ENCODE measurements at places on chromosomes 5 and 9. TPM values are rescaled to one million over a fixed set of nuclear protein-coding genes. Genes with fewer than 3 reads are reported as not detected.
A peak's percentile ranks its signal among the peaks of the same experiment; 100 is the strongest.

GRCh38 chr5:181163487-181164075, 16.2 kb downstream of the OR2V2 start:
- H3K4me1 ChIP-seq, result peaks cover 11% of the 10 kb centered on the region
- H3K4me3 ChIP-seq, result peak overlapping the region; percentile 60
- no peak overlapping the region for H3K27ac ChIP-seq
- no peaks in the 10 kb centered on the region for H3K36me3 ChIP-seq

GRCh38 chr5:139341187-139341688, 416 bp upstream of the PAIP2 start:
- peak overlapping the region; percentile 96 for H3K27ac ChIP-seq
- no peaks in the 10 kb centered on the region for H3K36me3 ChIP-seq
- no peak for DNase-seq
- no peaks in the 10 kb centered on the region for H3K27me3 ChIP-seq
- H3K4me3 ChIP-seq, result peak overlapping the region; percentile 74

DNA sequence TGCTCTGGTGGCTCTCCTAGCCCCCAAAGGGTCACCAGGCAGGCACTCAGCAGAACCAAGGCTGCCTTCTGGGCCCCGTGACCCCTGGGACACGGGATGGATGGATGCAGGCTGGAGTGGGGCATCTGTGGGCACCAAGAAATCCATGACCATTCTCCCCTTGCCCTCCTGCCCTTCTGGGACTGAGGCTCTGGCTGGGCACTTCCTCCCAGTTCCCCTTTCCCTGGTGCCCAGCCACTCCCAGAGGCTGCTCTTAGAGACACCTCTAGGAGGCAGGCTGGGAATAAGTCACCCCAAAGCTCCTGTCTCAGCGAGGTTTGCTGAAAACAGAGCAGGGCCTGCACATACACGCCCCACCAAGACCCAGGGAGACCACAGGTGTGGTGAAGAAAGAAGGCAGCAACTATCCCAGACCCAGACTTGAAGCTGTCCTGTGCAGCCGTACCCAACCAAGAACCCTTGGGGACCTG, 943 bp downstream of the STING1 start:
- H3K27me3 ChIP-seq, result no peaks in the 10 kb centered on the region
- peaks cover 27% of the 10 kb centered on the region for H3K36me3 ChIP-seq
- no peak for DNase-seq
- H3K27ac ChIP-seq, result peak overlapping the region; percentile 91
- H3K4me1 ChIP-seq, result peaks cover 67% of the 10 kb centered on the region

GRCh38 chr9:108545436-108545835, 310.4 kb downstream of the ACTL7B start:
- DNase-seq, result no peak
- H3K27ac ChIP-seq, result no peak overlapping the region
- no peaks in the 10 kb centered on the region for H3K27me3 ChIP-seq
- H3K4me3 ChIP-seq, result no peak overlapping the region
- H3K4me1 ChIP-seq, result no peaks in the 10 kb centered on the region
- H3K36me3 ChIP-seq, result no peaks in the 10 kb centered on the region

DNA sequence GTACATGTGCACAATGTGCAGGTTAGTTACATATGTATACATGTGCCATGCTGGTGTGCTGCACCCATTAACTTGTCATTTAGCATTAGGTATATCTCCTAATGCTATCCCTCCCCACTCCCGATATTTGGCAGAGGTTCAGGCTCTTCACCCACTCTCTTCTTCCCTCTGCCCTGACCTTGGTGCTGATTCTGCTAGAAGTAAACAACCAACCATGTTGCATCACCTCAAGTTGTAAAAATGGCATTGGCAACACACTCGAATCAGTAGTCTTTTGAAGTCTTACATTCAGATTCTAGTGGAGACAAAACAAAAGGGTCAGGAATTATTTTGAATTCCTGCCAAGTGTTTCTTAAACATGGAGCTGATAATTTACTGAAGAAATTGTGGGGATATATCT, 40.0 kb downstream of the PRR16 start:
- no peak for DNase-seq
- H3K4me1 ChIP-seq, result no peaks in the 10 kb centered on the region
- no peaks in the 10 kb centered on the region for H3K27me3 ChIP-seq
- H3K36me3 ChIP-seq, result no peaks in the 10 kb centered on the region

- no peak for DNase-seq
Measured at GRCh38 chr9:85940275-85940831, 593 bp upstream of the NAA35 start.

GRCh38 chr5:110288766-110289511, 437.5 kb downstream of the TMEM232 start:
- no peaks in the 10 kb centered on the region for H3K4me1 ChIP-seq
- H3K27me3 ChIP-seq, result no peaks in the 10 kb centered on the region
- H3K36me3 ChIP-seq, result no peaks in the 10 kb centered on the region
- no peak overlapping the region for H3K4me3 ChIP-seq
- no peak for DNase-seq

DNA sequence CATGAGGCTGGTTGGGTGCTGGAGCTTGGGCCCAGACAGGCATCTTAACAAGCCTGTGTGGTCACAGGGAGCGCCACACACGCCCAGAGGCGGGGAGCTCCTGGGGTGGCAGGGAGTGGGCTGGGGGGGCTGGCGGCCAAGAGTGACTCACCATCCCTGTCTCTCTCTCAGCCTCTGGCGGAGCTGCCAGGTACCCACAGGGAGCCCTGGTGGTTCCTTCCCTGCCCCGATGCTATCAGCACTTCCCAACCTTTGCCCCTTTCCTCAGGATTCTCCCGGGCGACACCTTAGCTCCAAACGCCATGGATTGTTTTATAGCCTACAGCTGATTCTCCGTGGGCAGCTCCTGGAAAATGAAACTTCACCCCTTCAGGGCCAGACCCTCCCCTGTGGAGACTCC, 5.5 kb downstream of the SLC9A3 start:
- no peak for DNase-seq
- no peaks in the 10 kb centered on the region for H3K4me1 ChIP-seq
- H3K36me3 ChIP-seq, result no peaks in the 10 kb centered on the region
- peaks cover 77% of the 10 kb centered on the region for H3K27me3 ChIP-seq
- no peak overlapping the region for H3K4me3 ChIP-seq
- H3K27ac ChIP-seq, result no peak overlapping the region

DNA sequence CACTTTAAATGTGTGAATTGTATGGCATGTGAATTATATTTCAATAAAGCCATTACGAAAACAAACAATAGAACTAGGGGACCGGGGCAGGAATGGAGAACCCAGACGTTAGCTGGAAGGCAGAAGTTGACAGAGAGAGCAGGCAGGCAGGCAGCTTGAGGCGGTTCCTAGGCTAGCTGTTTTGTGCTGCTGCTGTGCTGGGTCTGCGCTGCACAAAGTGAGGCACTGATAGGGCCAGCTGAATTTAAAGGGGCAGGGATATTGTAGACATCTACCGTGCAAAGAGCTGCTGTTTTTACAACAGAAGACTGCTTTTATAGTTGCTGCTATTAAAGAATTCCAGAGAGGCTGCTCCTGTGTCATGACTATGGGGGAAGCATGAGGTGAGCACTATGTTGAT, 21.6 kb upstream of the MIER3 start:
- H3K27me3 ChIP-seq, result no peaks in the 10 kb centered on the region
- no peak overlapping the region for H3K27ac ChIP-seq
- no peaks in the 10 kb centered on the region for H3K36me3 ChIP-seq
- H3K4me1 ChIP-seq, result no peaks in the 10 kb centered on the region
- no peak overlapping the region for H3K4me3 ChIP-seq

GRCh38 chr9:83656032-83656680, 33.2 kb downstream of the IDNK start:
- no peaks in the 10 kb centered on the region for H3K27me3 ChIP-seq
- no peaks in the 10 kb centered on the region for H3K4me1 ChIP-seq
- DNase-seq, result no peak
- no peak overlapping the region for H3K4me3 ChIP-seq
- H3K27ac ChIP-seq, result no peak overlapping the region

DNA sequence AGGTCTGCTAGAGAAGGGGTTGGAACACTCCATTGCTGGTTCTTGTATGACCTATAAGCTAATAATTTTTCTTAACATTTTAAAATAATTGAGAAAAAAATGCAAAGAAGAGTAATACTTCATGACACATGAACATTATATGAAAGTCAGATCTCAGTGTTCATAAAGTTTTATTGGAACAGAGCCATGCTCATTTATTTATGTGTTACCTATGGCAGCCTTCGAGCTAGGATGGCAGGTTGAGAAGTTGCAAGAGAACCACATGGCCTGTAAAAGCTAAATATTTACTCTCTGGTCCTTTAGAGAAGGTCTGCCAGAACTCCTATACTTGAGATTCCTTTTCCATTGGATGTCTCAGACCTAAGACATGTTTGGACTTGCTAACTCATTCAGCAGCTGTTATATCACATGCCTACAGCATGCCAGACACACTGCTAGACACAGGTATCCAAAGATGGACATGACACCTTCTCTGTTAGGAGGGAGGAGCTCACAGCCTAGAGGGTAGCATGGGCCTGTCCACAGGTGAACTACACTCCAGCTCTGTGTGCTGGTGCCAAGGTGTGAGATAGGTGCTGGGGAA, 304.3 kb downstream of the ARHGAP26 start:
- H3K36me3 ChIP-seq, result peaks cover 23% of the 10 kb centered on the region
- H3K4me1 ChIP-seq, result no peaks in the 10 kb centered on the region
- H3K27me3 ChIP-seq, result no peaks in the 10 kb centered on the region
- no peak for DNase-seq
- H3K27ac ChIP-seq, result no peak overlapping the region
- H3K4me3 ChIP-seq, result no peak overlapping the region

DNA sequence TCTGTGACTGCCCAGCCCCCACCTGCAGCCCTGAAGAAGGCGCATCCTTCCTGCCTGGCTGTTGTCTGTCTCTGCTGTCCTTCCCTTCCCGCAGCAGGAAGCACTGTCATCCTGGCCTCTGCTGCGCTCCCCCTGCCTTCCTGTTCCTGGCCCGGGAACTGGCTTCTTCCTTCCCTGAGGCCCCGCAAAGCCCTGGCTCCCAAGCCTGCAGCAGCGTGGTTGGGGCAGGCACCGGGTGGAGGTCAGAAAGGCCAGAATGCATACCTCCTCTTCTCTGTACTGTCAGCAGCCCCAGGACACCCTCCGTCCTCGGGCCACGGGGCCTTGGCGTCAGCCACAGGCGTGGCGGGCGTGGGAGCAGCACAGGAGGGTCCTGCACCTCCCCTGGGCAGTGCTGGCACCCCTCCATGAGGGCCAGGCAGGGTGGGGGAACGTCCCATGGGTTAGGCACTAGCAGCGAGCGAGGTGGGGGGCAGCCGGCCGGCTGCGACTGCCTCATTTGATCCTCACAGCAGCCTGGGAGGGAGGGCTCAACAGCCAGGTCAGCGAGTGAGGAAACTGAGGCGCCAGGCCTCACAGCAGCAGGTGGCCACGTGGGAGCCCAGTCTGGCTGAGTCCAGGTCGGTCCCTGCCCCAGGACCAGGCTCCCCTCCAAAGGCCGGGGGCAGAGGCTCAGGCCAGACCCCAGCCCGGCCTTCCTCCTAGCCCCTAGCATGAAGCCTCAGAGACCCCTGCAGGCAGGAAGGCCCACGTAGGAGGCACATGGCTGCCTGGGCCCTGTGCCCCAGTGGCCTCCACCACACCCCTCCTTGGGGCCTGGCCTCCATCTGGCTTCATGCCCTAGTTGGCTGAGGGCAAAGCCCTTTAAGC, 9.4 kb downstream of the FLT4 start:
- H3K4me3 ChIP-seq, result no peak overlapping the region
- H3K27ac ChIP-seq, result no peak overlapping the region
- H3K27me3 ChIP-seq, result no peaks in the 10 kb centered on the region
- no peaks in the 10 kb centered on the region for H3K4me1 ChIP-seq

- peaks cover 18% of the 10 kb centered on the region for H3K4me1 ChIP-seq
- peak; percentile 57 for DNase-seq
- H3K4me3 ChIP-seq, result no peak overlapping the region
- peaks cover under 1% of the 10 kb centered on the region for H3K27me3 ChIP-seq
Measured at GRCh38 chr9:137064027-137064879, 6.1 kb downstream of the SAPCD2 start.

GRCh38 chr5:95962785-95963184, 1.1 kb upstream of the ELL2 start:
- H3K27me3 ChIP-seq, result no peaks in the 10 kb centered on the region
- H3K27ac ChIP-seq, result no peak overlapping the region
- no peaks in the 10 kb centered on the region for H3K36me3 ChIP-seq

DNA sequence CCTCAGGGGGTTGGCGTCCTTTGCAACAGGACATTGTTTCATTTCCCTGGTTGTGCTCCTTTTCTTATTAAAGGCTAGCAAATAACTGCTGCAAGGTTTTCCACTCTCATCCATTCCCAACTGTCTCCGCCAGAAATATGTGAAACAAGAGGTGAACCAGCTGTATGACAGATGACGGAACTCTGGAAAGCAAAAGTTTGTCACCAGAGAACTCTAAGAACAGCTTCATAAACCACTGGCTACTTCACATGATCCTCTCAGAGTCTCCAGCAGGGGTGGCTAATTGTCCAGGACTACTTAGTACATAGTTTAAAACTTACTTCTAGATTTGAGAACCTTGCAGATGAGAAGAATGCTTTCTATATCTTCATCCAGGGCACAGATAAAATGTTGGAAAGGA, 195.9 kb upstream of the RAD23B start:
- H3K27me3 ChIP-seq, result no peaks in the 10 kb centered on the region
- H3K36me3 ChIP-seq, result no peaks in the 10 kb centered on the region

GRCh38 chr5:68381060-68381459, 165.5 kb downstream of the PIK3R1 start:
- H3K4me1 ChIP-seq, result peaks cover 20% of the 10 kb centered on the region
- H3K4me3 ChIP-seq, result no peak overlapping the region
- no peaks in the 10 kb centered on the region for H3K27me3 ChIP-seq
- H3K36me3 ChIP-seq, result no peaks in the 10 kb centered on the region
- no peak for DNase-seq

- H3K27me3 ChIP-seq, result no peaks in the 10 kb centered on the region
- H3K4me1 ChIP-seq, result peaks cover 100% of the 10 kb centered on the region
- peak overlapping the region; percentile 59 for H3K27ac ChIP-seq
Measured at GRCh38 chr9:72589667-72590521, 68.5 kb downstream of the TMC1 start.

- no peaks in the 10 kb centered on the region for H3K36me3 ChIP-seq
- no peak overlapping the region for H3K27ac ChIP-seq
- H3K27me3 ChIP-seq, result no peaks in the 10 kb centered on the region
- peaks cover 35% of the 10 kb centered on the region for H3K4me1 ChIP-seq
- no peak for DNase-seq
- no peak overlapping the region for H3K4me3 ChIP-seq
Measured at GRCh38 chr5:172407241-172407691, 47.1 kb downstream of the SH3PXD2B start.

Gene INSYN2B
- not detected for polyA plus RNA-seq

Gene IL7R
- polyA plus RNA-seq, result 0.38 TPM

Gene LCP2
- polyA plus RNA-seq, result 177 TPM

Gene ZNF300
- 0.52 TPM for polyA plus RNA-seq

Gene GRXCR2
- not detected for polyA plus RNA-seq

Gene PITX1
- not detected for polyA plus RNA-seq

All from CD14-positive monocyte (primary cell).